ENCODE measurements at places on chromosomes 4 and X.
A peak's percentile ranks its signal among the peaks of the same experiment; 100 is the strongest.

DNA sequence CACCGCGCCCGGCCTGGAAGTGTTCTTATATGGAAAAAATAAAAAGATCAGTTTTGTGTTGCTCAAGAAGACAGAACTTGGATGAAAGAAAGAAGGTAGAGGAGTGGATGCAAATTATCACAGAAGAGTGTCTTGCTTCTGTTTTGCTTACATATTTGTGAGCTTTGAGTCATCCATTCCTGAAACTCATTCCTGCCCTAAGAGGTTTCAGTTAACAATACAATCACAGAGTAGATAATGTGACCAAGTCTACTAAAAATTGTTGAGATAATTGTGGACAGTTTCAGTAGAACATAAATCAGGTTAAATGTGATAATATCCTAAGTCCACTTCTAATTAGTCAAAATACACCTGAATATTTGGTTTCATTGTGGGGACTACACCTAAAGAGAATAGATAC is 26.4 kb upstream of the LRCH2 start:
- DNase-seq, result no peak

GRCh38 chr4:155899891-155900290 is 3.6 kb upstream of the TDO2 start:
- no peak for DNase-seq

- no peak for DNase-seq
Measured at GRCh38 chr4:154360491-154360890, 131.1 kb downstream of the DCHS2 start.

GRCh38 chr4:8831221-8832112 is 40.2 kb downstream of the HMX1 start:
- DNase-seq, result no peak

DNA sequence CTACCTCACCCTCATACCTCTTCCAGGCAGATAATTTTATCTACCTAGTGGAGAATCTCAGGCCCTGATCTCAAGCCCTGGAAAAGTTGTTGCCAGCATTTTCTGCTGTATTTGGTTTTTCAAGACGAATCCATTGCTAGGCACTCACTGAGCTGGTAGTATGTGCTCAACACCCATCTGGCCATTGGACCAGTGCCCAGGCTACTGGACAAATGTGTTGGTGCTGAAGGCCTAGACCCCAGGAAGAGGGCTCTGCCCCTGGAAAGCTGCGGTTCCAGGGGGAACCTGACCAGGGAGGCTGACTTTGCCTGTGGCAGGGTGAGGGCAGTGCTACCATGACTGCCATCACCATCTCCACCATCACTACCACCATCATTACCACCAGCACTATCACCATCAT is 72.4 kb downstream of the PSAPL1 start:
- DNase-seq, result no peak

DNA sequence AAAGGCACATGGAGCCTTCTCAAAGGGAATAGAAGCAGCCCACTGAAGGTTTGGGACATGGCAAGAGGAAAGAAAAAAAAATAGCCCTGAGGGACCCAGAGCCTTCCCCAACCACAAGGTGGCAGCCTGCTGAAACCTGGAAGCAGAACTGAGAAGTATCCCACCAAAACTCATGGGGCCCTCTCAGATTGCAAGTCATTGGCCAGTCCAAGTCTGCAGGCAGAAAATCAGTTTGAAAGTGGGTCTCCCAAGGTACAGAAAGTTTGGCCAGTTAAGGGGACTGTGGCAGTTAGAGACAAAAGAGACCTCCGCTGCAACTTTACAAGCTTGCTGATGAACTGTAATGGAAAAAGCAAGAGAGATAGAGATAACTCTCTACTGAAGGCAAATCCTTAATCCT is 155.8 kb downstream of the ANTXR2 start:
- DNase-seq, result peak; percentile 58

DNA sequence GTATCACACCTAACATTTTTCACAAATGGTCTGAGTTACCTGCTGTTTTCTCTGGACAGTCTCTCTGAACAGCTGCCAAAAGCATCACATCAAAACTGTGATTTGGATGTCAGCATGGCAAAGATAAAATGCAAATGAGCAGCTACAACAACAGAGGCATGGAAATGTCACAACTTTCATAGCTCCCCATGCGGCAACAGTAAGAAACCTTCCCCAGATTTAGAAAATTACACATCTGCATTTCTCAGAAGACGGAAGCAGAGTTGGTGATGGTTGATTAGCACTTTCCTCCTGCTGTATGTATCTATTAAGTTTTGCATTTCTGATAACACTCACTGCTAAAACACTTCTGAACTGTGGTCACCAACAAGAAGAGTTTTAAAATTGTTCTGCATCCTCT is 9.7 kb downstream of the PRKG2 start:
- DNase-seq, result no peak

- DNase-seq, result no peak
Measured at GRCh38 chrX:418927-419729, 32.4 kb upstream of the PPP2R3B start.

DNA sequence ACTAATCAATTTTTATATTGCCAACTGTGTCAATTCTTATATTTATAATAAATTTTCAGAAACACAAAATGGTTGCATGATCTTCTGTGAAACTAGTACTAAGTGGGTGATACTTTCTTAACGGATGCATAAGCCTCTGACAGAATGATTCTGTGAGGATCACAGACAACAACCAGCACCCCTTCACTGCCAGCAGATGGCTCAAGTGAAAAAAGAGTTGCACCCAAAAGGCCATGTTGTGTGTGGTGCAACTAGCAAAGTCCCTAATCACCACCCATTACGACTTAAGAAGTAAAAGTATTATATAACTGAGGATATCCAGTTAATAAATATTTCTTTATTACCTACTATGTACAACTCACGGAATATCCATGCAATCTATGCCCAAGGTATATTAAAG is 334.0 kb downstream of the PCDH19 start:
- no peak for DNase-seq

GRCh38 chrX:118495958-118496762 is 545 bp downstream of the DOCK11 start:
- peak; percentile 37 for DNase-seq

- DNase-seq, result peak; percentile 90
Measured at GRCh38 chr4:85681221-85681657, 206.3 kb downstream of the ARHGAP24 start.

- no peak for DNase-seq
Measured at GRCh38 chr4:55993994-55994663, 45.4 kb downstream of the CEP135 start.

- no peak for DNase-seq
Measured at GRCh38 chrX:8319359-8319758, 145.3 kb upstream of the VCX3B start.

DNA sequence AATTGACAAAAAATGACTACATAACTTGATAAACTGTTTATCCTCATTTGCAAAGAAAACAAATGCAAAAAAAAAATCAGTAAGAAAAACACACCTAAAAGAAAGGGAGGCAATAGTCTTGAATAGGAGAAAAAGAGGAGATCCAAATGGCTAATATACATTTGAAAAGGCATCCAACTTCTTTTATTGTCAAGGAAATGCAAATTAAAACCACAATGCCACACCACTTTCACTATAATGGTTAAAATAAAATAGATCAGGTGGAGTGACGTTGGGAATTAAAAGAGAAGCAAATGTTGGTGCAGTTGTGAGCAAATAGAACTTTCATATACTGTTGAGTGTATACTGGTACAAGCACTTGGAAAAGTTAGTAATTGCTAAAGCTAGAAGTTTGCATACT is 3.6 kb downstream of the DCAF4L1 start:
- DNase-seq, result no peak

- no peak for DNase-seq
Measured at GRCh38 chr4:96776920-96777527, 937.1 kb downstream of the PDHA2 start.

DNA sequence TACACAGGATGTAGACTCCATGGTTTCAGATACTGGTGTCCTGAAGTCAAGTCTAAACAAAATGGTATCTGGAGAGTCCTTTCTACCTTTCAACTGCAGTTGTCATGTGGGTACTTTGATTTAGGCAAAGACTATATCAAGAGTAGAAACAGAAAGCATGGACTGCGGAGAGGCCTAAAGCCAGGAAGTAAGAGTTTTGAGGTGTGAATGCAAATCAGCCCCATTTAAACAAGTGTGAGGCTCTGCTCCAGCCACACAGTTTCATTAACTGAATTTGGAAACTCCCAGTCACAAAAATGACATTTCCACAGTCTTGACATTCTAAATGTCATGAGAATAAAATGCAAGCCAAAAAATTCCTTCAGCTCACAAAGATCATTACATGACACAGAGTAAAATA is 87.2 kb upstream of the MCF2 start:
- no peak for DNase-seq

GRCh38 chr4:176921256-176921655 is 128.5 kb upstream of the VEGFC start:
- DNase-seq, result no peak

DNA sequence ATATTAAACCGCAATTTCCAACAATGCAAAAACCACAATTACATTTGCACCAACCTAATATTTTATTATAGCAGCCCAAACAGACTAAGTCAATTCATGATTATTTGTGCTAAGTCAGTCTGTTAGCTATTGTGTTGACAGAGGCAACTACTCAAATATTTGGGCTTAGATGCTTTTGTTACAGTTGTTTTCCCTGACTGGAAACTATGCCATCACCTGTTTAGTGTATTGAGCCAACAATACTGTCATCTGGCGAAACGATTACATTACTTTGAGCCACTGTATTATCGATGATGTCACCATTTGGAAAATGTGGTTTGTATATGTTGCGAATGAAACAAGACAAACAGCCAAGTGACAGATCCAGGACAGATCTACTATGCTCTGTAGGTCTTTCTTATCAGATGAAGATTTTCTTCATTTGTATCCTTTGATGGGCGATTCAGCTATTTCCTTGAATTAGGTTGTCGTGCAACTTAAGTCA is 38.7 kb upstream of the INTS6L start:
- no peak for DNase-seq

GRCh38 chr4:36651253-36651652 is 369.8 kb downstream of the DTHD1 start:
- no peak for DNase-seq

DNA sequence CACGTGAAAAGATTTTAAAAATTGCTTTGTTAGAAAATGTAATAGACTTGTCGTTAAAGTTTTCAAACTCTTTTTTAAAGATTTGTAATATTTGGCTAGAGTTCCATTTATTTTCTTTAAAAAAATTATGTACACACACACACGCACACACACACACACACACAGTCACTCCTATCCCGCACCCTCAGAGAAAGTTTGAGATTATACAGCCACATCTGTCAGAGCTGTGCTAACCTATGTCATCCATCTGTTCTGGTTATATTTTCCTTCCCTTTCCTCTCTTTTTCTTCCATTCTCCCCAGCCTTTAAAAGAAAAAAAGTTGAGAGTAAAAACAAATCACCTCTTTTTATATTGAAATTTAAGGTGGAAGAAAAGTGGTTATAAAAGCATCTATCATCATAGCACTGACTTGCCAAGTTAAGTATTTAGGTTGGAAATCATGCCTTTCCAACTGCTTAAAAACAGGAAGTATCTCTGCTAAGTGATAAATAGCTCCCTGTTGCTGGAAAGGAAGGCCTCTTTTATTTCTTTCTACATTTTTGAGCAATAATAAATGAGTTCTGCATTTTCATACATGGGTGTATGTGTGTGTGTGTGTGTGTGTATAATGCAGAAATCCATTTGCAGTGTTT is 163.3 kb upstream of the SPRY1 start:
- peak; percentile 54 for DNase-seq

DNA sequence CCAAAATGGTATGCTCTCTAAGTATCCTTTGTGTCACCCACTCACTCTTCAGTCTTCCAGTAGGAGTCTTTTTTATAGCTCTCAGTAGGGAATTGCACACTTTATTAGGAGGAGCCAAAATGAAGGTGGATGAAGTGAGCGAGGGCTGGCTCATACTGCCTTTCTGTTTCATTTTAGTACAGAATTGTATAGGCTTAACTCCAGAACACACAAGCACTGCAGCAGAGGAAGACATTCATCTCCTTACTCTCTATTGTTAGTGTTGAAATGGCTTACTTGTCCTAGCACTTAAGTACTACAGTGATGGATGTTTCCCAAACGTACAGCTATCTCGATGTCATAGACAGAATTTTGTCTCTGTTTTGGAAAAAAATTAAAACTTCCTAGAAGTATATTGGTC is 327.3 kb upstream of the ATOH1 start:
- DNase-seq, result no peak

- no peak for DNase-seq
Measured at GRCh38 chr4:77120886-77121508, 36.0 kb upstream of the CCNG2 start.

GRCh38 chr4:69896530-69897116 is 34.2 kb upstream of the CSN1S1 start:
- DNase-seq, result no peak

- DNase-seq, result peak; percentile 63
Measured at GRCh38 chr4:47933840-47934239, 19.5 kb upstream of the NFXL1 start.

- no peak for DNase-seq
Measured at GRCh38 chr4:26468283-26468949, 21.9 kb downstream of the CCKAR start.

- no peak for DNase-seq
Measured at GRCh38 chr4:152109531-152110509, 349.0 kb upstream of the GATB start.

GRCh38 chr4:123250843-123251242 is 145.8 kb upstream of the SPRY1 start:
- DNase-seq, result no peak

DNA sequence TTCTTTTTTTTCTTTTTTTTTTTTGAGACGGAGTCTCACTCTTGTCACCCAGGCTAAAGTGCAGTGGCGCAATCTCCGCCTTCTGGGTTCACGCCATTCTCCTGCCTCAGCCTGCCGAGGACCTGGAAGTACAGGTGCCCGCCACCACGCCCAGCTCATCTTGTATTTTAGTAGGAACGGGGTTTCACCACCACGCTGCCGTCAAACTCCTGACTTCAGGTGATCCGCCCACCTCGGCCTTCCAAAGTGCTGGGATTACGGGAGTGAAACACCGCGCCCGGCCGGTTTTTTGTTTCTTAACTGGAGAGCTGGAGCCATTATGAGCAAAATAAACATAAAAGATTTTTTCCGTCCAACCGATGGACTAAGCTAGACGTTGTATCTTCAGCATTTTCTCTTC is 1.9 kb upstream of the WDR17 start:
- no peak for DNase-seq

GRCh38 chrX:119655125-119655524 is 37.8 kb downstream of the SEPTIN6 start:
- no peak for DNase-seq

GRCh38 chrX:134545510-134545909 is 85.5 kb downstream of the HPRT1 start:
- no peak for DNase-seq

GRCh38 chrX:56783450-56783831 is 54.4 kb downstream of the NBDY start:
- no peak for DNase-seq

- no peak for DNase-seq
Measured at GRCh38 chr4:140018931-140019618, 134.9 kb downstream of the MAML3 start.

GRCh38 chr4:139813881-139814280 is 148.3 kb downstream of the MGST2 start:
- DNase-seq, result no peak

- DNase-seq, result no peak
Measured at GRCh38 chr4:20638825-20639224, 61.4 kb upstream of the PACRGL start.

GRCh38 chr4:107913283-107913899 is 18.0 kb upstream of the CYP2U1 start:
- peak; percentile 70 for DNase-seq

GRCh38 chr4:3387943-3388361 is 53.8 kb upstream of the HGFAC start:
- peak; percentile 62 for DNase-seq

Measured in AML-193 (cell line).